ENCODE measurements at places on chromosomes 2 and 18.

DNA sequence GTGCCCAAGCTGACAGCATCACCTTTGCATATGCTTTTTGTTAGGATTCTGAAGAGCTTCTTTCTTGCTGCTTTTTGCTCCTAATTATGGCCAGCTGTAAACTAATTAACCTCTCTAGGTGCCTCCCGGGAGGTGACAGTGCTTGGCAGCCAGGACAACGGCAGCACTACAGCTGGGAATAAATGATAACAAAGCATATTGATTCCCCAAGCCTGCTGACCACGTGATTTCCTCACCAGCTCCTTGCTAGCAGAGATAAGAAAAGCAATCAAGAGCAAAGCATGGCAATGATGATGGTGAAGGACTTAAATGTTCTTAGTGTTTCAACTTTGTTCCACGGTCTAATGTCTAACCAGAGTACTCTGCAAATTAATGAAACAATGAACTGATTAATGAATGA is 1074.4 kb upstream of the GYPC start:
- DNase-seq, result no peak

- DNase-seq, result no peak
These were observed 88.8 kb downstream of the KYNU start for GRCh38 chr2:142966284-142966683.

DNA sequence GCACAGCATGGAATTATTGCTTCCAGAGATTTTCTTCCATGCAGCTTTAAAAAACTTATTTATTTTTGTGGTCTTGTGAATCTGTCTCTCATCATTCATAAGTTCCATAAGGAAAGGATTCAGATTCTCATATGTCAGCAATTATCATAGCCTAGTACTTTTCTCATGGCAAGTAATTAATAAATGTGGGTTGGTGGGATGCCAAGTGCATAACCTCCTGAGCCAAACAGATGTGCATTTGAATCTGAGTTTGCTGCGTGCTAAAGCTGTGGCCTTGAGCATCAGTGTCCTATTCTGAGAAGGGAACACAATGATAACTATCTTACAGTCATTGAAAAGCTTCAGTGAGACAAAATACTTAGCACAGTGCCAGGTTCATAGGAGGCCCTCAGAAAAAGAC is 331.9 kb downstream of the PDE11A start:
- no peak for DNase-seq

DNA sequence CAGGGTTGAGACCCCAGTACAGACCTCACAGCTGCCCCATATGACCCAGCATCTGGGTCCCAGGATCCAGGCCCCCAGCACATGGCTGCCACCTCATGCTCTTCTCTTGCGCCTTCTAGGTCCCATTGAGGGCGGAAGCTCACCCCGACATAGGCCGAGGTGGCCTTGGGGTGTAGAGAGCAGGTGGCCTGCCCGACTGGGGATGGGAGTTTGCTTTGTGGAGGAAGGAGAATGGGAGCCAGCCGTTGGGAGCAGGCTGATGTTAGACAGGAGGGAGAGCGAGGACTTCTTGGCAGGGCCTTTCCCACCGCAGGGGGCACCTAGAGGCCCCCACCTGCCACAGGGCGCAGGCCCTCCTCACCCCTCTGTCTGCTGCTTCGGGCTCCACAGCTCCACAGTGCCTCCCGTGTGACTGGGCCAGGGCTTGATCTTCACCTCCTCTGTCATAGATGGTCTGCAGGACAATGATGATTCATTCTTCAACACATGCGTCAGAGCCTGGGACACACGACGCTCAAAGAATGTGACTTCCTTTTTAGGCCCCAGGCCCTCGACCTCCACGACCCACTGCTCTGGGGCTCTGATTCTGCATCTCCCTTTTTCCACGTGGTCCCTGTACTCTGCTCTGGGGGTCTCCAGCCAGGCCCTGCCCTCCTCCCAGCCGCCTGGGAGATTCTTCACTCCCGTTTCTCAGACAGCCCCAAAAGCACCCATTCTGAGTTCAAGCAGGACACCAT is 86.6 kb upstream of the ODC1 start:
- peak; percentile 51 for DNase-seq

- no peak for DNase-seq
These were observed 175.7 kb downstream of the PIEZO2 start for GRCh38 chr18:10973567-10974203.

DNA sequence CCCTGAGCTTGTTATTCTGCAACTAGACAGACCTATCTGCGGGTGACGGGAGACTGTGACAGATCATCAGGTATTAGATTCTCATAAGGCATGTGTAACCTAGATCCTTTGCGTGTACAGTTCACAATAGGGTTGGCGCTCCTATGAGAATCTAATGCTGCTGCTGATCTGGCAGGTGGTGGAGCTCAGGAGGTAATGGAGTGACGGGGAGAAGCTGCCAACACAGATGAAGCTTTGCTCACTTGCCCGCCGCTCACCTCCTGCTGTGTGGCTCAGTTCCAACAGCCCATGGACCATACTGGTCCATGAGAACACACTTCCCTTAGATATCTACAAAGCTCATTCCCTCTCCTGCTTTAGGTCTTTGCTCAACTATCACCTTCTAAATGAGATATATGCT is 198.2 kb upstream of the SMAD7 start:
- no peak for DNase-seq

GRCh38 chr2:120108049-120108448 is 95.2 kb downstream of the EPB41L5 start:
- DNase-seq, result no peak

Measured in RKO (cell line).